Effector memory CD4-positive, alpha-beta T cell (primary cell): ENCODE measurements at places on chromosomes 2 and 18.

GRCh38 chr2:196249171-196249570 is 77.8 kb upstream of the STK17B start:
- no peak for DNase-seq

DNA sequence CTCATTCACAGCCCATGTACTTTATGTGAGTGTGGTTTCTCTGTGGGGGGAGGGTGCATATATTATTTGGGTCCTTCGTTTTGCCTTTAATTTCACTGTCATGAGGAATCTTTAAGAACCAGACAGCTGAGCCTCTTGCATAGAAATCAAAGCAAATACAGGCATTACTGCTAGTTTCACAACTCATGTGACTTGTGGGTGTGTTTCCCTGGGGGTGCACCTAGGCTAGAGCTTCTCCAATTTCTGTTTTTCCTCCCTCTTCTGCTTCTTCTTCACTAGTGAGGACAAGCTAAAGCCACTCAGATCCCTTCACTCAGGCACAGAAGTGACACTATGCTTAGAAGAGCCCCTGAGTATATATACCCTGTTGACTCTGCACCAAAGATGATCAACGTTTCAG is 131.4 kb downstream of the ACOXL start:
- no peak for DNase-seq

DNA sequence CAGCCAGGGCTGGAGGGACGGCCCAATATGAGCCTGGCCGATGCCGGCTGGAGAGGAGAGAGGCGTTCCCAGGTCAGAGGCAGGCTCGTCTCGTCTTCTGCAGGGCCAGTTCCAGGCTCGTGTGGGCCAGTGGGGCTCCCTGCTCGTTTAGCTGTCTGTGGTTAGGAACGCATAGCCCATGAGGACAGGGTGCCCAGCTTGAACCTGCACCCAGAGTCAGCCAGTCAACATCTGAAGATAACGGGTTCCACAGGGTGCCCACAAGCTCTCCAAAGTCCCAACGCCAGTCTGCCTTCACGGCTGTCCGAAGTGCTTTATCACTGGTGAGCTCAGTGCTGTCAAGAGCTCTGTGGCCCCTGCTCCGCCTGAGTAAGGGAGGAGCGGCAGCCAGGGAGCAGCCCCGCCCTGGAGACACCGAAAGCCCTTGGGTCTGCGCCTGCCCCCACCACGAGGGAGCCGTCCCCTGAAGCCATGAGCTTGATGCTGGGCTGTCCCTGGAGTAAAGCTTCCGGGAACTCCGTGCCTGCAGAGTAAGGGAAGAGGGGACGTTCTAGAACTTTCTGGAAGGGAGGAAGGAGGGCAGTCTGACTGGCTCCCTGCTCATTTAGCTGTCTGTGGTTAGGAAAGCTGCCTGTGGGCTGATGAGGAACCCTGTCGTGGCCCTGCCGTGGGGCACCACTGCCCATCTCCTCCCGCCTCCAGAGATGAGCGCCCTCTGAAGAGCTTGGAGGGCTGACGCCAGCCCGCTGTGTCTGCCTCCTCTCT is 2.7 kb upstream of the HSBP1L1 start:
- no peak for DNase-seq

- DNase-seq, result no peak
Measured at GRCh38 chr2:218479595-218479994, 60.7 kb downstream of the VIL1 start.

- DNase-seq, result no peak
Measured at GRCh38 chr2:239791526-239792404, 233.4 kb downstream of the NDUFA10 start.

DNA sequence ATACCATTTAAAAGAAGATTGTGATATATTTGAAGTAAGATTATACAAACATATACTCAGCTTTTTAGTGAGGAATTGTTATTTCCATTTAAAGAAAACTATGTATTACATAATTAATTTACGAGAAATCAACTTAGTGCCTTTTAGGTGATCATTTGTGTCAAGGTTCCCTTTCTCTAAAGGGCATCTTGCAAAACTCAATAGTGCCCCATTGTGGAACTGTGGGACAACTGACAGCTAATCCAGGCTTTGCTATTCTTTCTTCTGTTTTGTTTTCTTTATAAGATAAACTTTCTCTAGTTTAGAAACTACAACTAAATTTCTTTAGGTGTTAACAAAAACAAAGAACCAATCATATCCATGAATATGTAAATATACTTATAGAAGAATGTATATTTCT is 24.3 kb upstream of the VIT start:
- DNase-seq, result no peak

DNA sequence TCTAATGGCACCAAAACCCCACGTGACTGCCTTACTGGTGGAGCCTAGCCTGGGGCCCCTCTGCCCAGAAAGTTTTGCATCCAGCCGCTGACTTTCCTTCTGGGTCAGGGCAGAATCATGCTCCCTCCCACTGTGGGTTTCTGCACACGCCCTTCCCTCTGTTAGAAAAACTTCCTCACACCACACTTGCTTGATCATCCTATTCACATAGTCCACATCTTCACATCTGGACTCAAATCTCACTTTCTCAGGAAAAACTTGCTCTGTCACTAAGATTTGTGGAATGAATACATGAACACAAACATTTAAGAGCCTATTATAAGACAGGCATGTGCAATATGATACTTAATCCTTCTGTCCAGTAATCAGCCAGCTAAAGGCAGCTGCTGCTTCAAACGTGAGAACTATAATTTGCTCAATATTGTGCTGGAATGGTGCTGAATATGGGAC is 274.7 kb downstream of the RND3 start:
- DNase-seq, result no peak

DNA sequence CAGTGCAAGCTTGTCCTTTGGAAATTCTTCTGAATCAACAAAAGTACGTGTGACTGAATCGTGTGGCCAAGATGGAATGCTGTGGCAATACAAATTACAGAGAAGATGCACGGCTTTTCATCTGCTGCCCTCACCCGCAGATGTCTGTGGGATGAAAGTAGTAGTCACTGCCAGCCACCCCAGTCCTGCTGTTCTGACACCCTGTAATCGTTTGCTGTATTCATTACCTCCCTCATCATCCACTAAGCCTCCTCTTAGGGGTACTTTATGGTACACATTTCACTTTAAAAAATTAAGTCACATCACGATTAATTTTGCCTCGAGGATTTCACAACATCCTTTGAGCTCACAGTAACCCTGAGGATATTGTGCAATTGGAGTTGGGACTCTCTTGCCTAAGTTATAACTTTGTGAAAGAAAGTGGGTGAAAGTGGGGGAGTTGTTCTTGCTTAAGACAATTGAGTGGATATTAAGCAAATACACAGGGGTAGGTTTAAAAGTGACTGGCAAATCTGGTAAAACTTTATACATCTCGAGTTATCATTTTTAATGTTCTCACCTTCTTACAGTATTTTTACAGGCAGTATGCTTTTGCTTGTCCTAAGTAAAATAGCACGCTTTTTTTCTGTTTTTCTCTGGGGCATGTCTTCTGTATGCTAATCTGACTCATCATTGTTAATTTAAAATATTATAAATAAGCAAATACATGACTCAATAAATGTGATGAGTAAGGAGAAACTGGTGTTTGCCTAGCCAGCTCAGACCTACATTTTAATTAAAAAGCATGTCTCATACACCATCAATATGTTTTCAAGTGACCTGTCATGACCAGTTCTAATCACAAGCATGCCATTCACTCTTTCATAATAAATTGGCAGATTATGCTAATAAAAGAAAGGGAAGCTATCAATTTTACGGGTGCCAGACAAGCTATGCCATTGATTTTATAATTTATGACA is 680.9 kb downstream of the IRS1 start:
- DNase-seq, result no peak

DNA sequence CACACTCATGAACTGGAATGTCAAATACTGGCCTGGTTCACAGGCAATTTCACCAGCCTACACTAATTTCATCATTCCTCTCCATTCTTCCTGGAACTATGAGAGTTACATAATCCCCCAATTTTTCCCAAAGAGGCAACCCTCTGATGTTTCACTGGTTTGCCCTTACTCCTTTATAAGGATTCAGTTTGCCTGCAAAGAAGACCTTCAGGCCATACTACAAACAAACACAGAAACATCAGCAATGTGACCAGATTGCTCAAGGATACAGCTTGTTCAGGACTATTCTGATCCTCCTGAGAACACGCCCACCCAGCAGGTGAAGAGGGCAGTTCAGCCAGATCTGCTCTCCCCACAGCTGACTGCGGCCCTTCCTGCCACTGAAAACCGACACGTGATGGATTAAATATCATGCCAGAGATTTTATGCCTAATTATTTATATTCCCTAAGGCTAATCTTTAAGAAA is 215.5 kb downstream of the ETAA1 start:
- no peak for DNase-seq

GRCh38 chr2:140650825-140651224 is 1480.0 kb downstream of the LRP1B start:
- no peak for DNase-seq

GRCh38 chr18:50844960-50845359 is 25.1 kb upstream of the MRO start:
- no peak for DNase-seq
